ENCODE measurements at places on chromosomes 7 and 10.

GRCh38 chr10:33428682-33429081 lies 94.2 kb upstream of the NRP1 start:
- DNase-seq = no peak

GRCh38 chr10:31467791-31468535 lies 148.9 kb downstream of the ZEB1 start:
- DNase-seq = no peak

- DNase-seq = no peak
These were observed 29.2 kb upstream of the MKX start for GRCh38 chr10:27774831-27775230.

GRCh38 chr7:78006063-78006755 lies 207.6 kb downstream of the PHTF2 start:
- no peak for DNase-seq

DNA sequence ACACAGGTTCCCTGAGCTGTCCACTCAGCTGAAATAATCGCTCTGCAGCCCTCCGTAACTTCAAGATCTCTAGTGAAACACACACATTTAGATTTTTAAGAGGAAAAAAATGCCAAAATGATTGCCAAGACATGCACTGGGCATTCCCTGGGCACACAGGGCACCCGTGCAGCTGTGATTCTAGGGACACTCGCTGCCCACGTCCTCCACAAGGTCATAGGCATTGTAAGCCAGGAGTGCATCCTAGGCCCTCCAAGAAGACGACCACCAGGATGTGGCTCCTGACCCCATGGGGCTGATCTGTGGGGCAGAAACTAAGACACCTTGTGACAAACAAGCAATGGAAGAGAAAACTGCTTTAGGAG lies 563.3 kb downstream of the PTPRN2 start:
- DNase-seq = peak; percentile 55

DNA sequence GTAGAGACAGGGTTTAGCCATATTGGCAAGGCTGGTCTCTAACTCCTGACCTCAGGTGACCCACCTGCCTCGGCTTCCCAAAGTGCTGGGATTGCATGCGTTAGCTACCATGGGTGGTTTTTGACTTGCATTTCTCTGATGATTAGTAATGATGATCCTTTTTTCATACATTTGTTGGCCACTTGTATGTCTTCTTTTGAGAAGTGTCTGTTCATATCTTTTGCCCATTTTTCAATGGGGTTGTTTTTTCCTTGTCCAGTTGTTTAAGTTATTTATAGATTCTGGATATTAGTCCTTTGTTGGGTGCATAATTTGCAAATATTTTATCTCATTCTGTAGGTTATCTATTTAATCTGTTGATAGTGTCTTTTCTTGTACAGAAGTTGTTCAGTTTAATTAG lies 4.3 kb upstream of the OR13A1 start:
- no peak for DNase-seq

Data from sigmoid colon (tissue), 7 donors.